Activated CD4-positive, alpha-beta T cell treated with anti-CD3 and anti-CD28 coated beads for 24 hours (primary cell): ENCODE measurements at places on chromosomes 2 and 18.

- DNase-seq: no peak
Observed at GRCh38 chr2:7845332-7845731, 836.5 kb upstream of the ID2 start.

DNA sequence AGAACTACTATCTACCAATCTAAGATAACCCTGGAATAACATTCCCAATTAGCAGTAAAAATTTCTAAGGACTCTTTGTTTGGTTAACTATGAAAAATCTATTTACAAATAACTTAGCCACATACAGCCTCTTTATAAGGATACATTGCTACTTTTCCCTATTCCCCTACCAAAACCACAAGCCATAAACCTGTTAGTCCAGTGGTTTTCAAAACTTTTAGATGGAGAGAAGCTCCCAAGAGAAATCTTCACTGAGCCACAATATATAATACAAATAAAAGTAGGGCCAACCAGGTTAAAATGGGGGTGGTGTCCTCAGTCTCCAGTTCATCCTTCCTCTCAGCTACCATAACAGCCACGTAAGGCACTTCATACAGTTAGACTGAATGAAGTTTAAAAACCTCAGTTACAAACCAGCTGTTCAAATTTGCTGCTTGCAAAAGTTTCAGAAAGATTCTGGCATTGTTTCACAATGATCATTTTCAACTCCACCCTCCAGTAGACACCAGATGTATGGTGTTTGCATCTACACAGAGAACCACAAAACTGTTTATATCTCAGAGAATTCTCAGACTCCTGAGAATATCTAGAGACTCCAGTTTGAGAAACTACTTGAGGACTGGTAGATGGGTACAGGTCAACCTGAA, 26.0 kb downstream of the SOS1 start:
- DNase-seq: no peak

- no peak for DNase-seq
Observed at GRCh38 chr2:15107137-15107536, 454.0 kb downstream of the NBAS start.

GRCh38 chr18:62106271-62106670, 80.6 kb downstream of the PIGN start:
- no peak for DNase-seq

DNA sequence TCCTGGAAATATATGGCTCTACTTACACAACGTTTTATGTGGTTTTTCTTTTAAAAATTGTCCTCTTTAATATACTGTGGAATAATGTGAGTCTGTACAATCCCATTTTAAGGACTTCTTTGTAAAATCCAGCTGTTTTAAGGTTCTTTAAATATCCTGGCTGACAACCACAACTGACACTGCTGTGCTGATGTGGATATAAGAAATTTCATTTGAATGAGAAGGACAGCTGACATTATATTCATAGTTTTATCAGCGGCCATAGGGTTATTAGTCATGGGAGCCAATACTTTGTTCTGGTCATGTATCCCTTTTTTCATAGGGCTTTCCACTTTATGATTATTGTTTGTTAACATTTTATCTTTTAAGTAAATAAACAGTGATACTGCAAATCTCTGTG, 169.5 kb downstream of the CAMKMT start:
- DNase-seq: no peak

DNA sequence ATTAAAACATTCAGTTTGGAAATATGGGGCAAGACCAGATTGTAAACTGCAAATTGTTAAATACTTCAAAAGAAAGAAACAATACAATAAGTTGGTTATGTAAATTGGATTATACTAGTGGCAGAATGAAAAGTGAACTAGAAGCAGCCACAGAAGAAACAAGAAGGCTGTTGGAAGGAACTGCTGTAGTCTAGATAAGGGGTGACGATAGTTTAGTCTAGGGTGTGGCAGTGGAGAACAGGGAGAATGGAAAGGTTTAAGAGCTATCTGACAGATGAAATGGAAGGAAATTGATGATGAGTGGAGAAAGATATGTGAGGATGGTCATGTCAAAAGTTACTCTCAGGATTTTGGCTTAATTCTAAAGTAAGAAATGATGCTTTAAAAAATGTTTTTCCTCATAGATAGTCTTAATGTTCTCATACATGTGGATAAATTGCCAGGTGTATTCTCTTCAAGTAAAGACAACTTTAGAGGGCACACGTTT, 179.7 kb downstream of the GPD2 start:
- DNase-seq: no peak

- no peak for DNase-seq
Observed at GRCh38 chr2:162731917-162732804, 106.4 kb downstream of the KCNH7 start.

- DNase-seq: no peak
Observed at GRCh38 chr18:66872277-66872676, 268.4 kb upstream of the CDH19 start.

DNA sequence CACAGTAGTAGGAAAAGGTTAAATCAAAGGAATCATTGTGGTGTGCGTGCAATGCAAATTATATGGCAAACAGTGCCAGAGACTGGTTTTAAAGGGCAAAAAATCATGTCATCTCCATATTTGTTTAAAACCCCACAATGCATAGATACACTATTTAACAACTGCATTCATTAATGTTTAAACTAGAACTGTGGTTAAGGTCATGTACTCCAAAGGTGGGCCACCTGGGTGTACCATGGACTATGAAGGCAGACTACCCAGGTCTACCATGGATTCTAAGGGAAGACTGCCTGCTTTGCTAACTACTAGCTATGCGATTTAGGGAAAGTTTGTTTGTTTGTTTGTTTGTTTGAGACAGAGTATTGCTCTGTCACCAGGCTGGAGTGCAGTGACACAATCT, 356.3 kb downstream of the ZEB2 start:
- DNase-seq: no peak
